ENCODE measurements at places on chromosomes 12 and 14.

- DNase-seq, result no peak
These were observed 42.8 kb downstream of the SLC8B1 start for GRCh38 chr12:113292091-113292490.

DNA sequence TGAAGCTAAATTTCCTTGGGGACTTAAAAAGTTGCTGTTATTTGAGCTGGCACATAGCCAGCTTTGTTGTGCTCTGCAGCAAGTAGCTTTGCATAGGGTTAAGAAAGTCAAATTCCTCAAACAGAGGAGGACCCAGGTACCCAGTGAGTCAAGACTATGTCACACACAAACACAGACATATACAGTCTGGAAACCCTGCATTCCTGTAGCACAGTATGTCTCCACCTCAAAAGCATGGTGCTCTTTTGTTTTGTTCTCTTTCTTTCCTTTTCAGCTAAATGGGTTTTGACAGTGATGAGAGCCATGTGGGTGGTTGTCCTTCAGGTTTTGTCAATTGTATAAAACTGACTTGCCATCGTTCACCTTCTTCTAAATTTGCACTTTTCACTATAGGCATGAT lies 179.6 kb upstream of the DIO2 start:
- DNase-seq, result no peak

- DNase-seq, result no peak
These were observed 3.9 kb downstream of the GPHN start for GRCh38 chr14:66511849-66512248.

DNA sequence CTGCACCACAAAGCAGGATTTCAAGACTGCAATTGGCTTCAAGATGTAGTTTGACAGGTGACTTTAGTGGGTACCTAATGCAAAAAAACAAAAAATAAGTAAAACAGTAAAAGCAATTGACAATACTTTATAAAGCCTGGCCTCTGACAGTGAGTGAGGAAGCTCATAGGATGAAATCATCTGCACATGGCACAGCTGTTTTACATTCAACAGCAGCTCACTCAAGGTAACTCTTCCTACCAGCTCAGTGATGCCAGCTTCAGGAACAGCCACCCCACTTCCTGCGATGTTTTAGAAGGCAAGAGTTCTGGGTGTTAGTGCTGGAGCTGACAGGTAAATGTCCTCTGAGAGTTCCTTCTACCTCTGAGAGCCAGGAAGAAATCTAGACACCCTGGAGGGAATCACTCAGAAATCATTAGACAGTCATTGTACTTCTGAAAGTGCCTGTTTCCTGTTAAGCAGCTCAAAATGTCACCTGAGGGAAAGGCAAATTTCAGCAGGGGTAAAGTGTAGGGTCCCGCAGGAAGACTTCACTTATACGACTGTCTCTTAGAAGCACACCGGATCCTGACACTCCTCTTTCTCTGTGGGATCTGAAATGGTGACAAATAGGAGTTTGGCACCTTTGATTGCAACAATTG lies 99.9 kb downstream of the FOXN3 start:
- DNase-seq, result no peak

DNA sequence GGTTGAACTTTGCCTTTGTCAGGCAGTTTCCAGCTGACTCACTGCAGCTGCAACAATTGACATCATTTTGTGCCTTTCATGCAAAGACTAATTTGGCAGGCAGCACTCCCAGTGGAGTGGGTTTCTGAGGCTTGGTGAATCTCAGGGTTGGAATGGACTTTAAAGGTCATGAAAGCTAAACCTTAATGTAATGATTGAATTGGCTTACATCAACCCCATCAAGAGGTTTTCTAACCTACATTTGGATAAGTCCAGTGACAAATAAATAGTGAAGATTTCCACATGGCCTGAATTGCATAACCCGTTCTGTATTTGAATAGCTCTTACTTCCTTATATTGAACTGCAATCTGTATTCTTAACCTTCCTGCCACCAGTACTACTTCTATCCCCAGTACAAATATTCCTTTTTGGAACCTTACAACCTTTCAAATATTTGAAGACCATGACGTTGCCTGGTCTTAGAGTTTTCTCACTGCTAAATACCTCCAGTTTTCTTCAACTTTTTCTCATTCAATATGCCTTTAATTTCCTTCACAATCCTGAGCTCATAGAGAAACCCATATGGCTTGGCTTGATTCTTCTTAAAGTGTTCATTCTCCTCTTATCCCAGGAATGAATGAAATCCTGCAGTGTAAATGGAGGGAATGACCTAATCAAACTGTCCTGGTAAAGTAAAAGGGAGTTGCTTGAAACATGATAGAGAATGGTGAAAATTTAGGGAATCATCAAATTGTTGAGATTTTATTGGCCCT lies 168.1 kb upstream of the NOVA1 start:
- DNase-seq, result no peak

DNA sequence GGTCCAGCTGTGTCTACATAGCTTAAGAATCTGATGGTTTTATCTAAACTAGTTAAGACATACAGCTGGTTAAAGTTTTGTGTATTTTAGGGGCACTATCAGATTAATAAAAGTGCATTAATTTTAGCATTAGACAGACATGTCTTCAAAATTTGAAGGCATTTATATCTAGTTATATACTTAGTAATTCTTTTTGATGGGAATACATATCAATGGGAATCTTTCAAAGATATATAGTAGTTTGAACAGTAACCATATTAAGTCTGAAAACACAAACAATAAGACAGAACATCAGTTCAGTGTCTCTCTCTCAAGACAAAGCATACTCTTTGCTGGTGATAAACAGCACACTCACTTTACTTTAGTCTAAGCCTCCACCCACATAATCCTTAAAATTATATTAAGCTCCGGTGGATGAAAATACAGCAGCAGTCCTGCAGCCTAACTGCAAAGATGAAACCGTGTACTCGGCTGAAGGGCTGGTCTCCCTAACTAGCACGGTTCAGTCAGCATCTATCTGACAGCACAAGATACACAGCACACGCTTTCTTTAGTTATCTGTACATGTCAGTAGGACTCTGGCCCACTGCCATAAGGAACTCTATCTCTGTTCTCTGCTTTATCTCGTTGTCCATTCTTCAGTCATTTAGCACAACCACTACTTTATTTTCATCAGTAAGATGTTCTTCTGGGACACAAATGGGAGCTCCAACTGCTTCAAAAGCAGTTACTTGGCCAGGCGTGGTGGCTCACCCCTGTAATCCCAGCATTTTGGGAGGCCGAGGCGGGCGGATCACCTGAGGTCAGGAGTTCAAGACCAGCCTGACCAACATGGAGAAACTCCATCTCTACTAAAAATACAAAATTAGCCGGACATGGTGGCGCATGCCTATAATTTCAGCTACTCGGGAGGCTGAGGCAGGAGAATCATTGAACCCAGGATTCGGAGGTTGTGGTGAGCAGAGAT lies 80.5 kb downstream of the MED13L start:
- DNase-seq, result no peak

GRCh38 chr12:18583655-18584054 lies 154.2 kb downstream of the PLCZ1 start:
- DNase-seq, result no peak

- DNase-seq, result no peak
These were observed 102.3 kb downstream of the ITPR2 start for GRCh38 chr12:26730481-26731350.

DNA sequence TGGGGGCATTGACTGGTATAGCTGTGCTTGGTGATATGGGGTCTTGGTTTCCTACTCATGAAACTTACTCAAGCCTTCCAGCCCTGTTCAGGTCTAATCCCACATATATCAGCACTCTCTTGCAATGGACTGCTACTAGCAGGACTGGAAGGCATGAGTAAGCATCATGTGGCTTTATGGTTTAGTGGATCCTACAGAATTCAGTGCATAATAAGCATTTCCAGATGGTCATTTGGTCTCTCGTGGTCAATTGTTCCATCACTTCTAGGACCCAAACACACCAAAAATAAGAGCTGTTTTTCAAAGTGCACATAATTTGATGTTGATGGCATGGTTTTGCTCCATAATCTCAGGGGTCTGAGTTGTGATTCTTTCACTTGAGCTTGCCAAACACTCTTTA lies 114.4 kb downstream of the LMNTD1 start:
- DNase-seq, result no peak

DNA sequence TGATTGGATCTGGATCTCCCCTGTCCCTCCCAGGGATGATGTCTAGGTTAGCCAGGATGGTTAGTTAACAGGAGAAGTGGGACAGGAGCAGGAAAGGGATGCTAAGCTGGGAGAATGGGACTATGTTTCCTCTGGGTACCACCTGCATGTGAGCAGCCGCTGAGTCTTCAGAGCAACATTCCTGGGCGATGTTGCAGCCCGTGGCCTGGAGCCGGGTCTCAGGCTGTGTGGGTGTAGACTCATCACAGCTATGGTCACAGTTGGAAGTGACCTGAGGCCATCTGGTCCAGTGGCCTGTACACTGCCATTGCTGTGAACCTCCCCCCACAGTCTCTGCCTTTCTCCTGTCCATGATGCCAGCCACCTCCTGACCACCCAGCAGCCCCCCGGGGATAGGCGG lies 422.6 kb downstream of the DPF3 start:
- DNase-seq, result no peak

GRCh38 chr12:76318773-76319594 lies 29.2 kb downstream of the BBS10 start:
- no peak for DNase-seq

GRCh38 chr12:57063991-57064685 lies 14.2 kb upstream of the MYO1A start:
- DNase-seq, result peak; percentile 58

DNA sequence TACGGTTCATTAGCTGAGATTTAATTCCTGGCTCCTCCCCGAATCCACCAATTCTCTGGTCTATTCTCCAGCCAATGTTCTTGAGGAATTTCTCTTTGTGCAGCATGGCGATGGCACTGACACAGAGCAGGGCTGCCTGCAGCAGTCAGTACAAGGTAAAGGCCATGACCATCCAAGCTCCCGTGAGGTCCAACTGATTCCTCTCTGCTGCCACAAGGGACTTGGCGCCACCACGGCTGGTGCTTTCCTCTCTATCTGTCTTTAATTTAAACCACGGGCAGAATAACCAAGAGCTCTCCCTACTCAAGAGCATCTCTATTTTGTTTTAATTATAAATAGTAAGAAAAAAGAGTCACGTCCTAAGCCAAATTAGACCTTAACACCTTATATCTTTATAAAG lies 12.1 kb downstream of the TMEM116 start:
- DNase-seq, result no peak

- DNase-seq, result no peak
These were observed 13.3 kb upstream of the MAP3K9 start for GRCh38 chr14:70822530-70823185.

DNA sequence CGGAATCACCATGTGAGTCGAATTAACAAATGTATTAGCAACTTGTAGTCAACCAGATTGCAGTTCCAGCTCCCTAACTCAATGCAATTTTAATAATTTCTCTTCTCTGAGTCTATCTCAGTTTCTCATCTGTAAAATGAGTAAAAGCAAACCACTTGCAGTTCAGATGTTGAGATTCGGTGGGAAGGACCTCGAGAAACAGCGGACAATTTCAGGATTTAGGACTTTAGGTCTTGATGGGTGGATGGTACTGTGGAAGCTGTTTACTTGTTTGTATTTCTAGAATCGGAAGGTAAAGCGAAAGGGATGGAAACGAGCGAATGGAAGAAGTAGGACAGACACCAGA lies 510 bp upstream of the TTC8 start:
- DNase-seq, result no peak

DNA sequence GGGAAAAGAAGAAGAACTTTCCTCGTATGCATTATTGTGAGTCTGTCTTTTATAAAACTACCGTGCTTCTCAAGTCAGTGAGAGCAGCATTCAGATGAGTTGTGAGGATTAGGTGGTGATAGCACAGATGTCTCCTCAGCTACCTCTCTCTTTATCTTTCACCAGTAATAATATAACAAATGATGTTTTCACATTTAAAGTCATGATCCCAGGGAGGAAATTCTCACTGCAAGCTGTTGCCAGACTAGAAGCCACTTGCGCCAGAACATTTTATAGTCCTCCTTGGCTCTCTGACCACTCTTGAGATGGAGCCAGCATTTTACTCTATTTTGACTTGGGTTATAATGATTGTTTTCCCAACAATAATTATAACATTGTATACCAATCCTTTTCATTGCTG lies 443.1 kb downstream of the AEBP2 start:
- no peak for DNase-seq

GRCh38 chr12:116420227-116420880 lies 138.8 kb upstream of the MAP1LC3B2 start:
- DNase-seq, result no peak

- DNase-seq, result no peak
These were observed 119.3 kb upstream of the RAP1B start for GRCh38 chr12:68491204-68491960.

DNA sequence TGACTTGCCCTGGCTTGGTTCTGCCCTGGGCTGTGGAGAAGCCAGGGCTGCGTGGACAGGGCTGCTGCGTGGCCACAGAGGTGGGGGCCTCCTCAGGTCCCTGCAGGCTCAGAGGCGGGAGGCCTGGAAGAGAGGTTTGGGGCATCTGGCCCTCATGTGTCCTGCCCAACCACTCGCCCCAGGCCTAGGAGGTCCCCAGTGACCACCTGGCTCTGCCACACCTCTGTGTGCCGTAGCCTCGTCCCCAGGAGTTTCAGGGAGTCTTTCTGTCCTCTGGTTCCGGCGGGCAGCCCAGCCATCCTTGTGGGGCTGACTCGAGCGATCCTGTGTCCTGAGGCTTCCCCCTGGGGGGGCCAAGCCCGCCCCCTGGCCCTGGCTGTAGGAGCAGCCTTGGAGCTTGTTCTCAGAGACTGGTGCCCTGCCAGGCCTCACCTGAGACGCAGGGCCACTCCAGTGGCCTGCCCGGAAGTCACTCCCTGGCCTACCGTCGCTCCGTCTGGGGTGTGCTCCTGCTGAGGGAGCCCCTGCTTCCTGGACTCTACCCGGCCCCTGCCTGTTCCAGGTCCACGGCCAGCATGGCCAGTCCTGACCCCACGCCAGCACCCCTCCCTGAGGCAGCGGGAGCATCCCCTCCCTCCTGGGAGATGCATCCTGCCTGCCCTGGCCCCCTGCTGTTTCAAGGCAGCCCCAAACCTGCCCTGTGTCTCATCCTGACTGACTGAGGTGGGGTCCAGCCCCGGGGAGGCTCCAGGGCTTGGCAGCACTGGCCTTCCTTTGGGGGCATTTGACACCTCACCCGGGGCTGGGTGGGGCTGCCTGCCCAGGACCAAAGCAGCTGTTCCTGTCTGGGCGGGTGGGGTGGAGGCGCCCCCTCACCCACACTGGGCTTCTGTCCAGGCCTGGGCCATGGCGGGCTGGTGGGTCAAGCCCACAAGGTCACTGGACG lies 13.9 kb downstream of the ASPG start:
- no peak for DNase-seq

GRCh38 chr12:110762891-110763290 lies 20.2 kb upstream of the PPP1CC start:
- DNase-seq, result no peak

- DNase-seq, result no peak
These were observed 138.0 kb downstream of the SLC38A6 start for GRCh38 chr14:61119006-61119405.
